Fibroblast of villous mesenchyme (primary cell): ENCODE measurements at places on chromosomes 7 and 10. TPM values are rescaled to one million over a fixed set of nuclear protein-coding genes. Genes with fewer than 3 reads are reported as not detected.

DNA sequence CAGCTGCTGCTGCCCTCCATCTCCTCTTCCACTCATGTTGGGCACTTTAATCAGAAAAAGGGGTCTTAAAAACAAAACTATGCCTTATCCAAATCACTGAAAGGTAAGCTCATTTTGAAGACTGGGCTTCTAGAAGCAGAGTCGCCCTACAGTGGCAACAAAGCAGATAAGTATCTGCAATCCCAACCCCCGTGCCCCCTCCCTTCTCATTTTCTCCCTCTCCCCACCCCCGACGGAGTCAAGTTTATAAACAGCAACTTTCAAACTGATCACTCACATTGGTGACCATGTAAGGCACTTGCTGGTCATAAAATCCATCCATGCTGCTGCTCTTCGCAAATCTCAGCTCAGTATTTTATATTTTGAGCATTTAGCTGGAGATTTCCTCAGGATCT, 738 bp downstream of the ETV1 start:
- DNase-seq = peak; percentile 32

- DNase-seq = peak; percentile 77
These were observed 45.2 kb upstream of the NPFFR1 start for GRCh38 chr10:70328967-70329366.

DNA sequence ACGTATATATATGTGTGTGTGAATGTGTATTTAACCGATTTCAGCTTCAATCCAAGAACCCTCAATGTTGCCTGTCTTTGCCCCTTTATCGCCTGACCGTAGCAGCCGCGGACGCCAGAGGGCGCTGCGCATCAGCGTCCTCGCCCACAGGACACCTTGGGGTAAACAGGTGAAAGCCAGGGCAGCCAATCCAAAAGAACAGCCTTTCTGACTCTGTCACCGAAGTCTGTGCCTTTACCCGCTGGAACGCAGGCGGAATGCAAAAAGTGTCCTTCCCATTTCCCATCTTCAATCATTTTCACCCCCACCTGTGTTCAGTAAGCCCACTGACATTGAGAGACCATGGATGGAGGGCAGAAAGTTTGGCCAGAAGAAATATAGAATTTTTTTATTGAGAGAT, 3.6 kb downstream of the NXPH1 start:
- DNase-seq = peak; percentile 3

GRCh38 chr7:94059746-94060145, 55.6 kb upstream of the BET1 start:
- DNase-seq = peak; percentile 93

- no peak for DNase-seq
These were observed 16.3 kb downstream of the ARHGAP12 start for GRCh38 chr10:31912289-31912688.

DNA sequence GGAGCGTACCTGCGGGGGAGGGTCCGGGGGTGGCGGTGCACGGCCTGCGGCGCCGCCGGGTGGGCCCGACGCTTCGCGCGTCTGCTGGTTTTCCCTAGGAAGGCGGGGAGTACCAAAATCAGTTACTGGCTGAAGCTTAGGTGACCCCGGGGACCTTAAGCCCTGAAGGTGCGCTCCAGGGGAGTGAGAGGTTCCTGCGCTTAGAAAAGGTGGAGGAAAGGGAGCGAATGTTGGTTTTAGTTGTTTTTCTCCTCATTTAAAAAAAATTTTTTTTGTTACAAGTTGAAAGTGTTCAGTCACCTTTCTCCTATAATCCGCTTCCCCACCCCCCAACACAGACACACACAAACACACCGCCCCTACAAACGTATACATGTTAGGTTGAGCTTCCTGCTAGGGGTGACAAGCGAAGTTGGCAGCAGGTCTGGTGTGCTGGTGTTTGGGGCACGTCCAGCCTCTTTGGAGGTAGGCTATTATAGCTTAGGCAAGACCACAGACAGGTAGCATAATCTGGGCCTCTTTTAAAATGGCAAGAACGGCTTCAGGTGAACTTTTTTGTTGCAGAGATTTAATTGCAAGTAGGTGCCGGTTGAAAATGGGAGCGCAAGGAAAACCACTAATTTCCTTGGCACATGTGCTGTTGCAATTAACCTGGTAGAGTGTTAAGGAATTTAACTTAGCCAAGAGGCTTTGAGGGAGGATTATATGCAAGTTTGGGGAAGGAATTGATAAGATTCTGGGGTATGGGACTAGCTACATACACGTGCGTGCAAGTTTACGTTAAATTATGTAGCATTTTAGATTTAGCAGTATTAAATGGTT, 945 bp downstream of the ADD3 start:
- no peak for DNase-seq

DNA sequence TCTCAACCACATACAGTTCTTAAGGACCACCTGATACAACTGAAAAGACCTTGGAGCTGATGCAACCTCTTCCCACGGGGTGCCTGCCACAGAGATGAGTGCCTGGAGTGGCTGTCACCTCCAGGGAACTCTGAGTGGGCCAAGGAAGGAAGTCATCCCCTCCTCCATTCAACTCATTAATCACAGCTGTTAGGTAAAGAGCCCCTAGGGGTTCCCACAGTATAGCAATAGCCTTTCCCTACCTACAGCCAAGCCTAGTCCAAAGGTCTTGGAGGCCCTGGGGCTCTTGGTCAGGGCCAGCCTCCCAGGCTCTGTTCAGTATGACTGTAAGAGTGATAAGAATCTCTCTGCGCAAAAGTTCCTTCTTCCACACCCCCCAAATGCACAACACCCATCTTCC, 70.4 kb upstream of the NFE2L3 start:
- no peak for DNase-seq

GRCh38 chr10:124282326-124282725, 136.4 kb downstream of the OAT start:
- no peak for DNase-seq

- no peak for DNase-seq
These were observed 299.7 kb upstream of the AKR1E2 start for GRCh38 chr10:4526311-4526731.

DNA sequence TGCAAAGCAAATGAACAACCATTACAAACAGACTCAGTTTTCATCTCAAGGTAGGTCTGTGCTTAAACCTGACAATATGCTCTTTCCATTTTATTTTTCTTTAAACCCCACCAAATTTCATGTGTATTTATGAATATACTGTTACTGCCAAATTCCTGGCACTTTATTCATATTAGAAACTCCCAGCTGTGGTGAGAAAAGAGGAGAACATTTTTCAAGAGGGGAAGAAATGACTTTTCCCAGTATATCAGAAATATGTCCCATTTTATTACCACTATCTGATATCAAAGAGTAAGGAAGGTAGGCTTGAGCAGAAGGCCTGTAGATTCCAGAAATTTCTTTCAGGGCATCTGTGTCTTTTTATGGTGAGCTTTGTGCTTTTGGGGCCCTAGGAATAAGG, 189.6 kb downstream of the ADAM12 start:
- DNase-seq = no peak

- DNase-seq = no peak
These were observed 372.7 kb downstream of the ARL4A start for GRCh38 chr7:13060173-13060572.

DNA sequence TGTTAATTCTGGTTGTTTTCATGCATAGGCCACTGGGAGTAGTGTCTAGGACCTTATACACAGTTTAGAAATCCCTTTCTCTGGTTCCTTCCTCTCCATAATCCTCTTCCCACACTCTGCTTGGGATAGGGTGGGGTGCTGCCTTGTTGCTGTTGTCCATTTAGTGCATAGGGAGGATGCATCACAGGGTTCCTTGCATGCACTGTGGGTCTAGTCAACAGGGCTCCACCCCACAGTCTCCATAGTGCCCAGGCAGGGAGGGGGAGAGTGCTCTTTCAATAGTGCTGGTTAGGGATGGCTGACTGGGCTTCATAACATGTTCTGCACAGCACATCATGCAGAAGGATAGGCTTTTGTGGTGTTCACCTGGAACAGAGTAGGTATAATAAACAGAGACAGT, 81.1 kb downstream of the ARHGAP12 start:
- no peak for DNase-seq

- peak; percentile 14 for DNase-seq
These were observed 88.9 kb downstream of the IPMK start for GRCh38 chr10:58178811-58179210.

DNA sequence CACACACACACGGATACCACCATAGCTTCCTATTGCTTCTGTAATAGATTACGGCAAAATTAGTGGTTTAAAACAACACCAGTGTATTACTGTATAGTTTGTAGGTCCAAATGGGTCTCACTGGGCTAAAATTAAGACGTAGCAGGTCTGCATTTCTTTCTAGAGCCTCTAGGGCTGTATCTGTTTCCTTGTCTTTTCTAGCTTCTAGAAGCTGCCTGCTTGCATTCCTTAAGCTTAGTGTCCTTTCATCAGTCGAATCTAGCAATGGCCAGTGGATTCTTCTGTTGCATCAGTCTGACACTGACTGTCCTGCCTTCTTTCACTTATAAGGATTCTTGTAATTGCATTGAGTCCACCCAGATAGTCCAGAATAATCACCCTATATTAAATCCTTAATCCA, 882.3 kb downstream of the PCDH15 start:
- DNase-seq = no peak

The EPO gene
- total RNA-seq = not detected in 2 replicates

The ASIC3 gene
- under 0.01 and 0.32 TPM in 2 replicates for total RNA-seq

The FGFBP3 gene
- total RNA-seq = 0.86 and 0.97 TPM in 2 replicates

The TMEM176A gene
- total RNA-seq = under 0.01 TPM in 1 of 2 replicates, not detected in the other

The PDK4 gene
- under 0.01 TPM in 2 replicates for total RNA-seq

The CRYGN gene
- under 0.01 TPM in 1 of 2 replicates, not detected in the other for total RNA-seq

The SFTPA1 gene
- total RNA-seq = not detected in 2 replicates

The ZNF736 gene
- total RNA-seq = 7.4 and 8.6 TPM in 2 replicates
